NCI-H187 treated with DMSO at 0.1 percent for 48 hours (cell line): ENCODE measurements at places on chromosomes 2 and 18.

GRCh38 chr2:160666154-160667060, 172.8 kb upstream of the RBMS1 start:
- peak; percentile 11 for DNase-seq

DNA sequence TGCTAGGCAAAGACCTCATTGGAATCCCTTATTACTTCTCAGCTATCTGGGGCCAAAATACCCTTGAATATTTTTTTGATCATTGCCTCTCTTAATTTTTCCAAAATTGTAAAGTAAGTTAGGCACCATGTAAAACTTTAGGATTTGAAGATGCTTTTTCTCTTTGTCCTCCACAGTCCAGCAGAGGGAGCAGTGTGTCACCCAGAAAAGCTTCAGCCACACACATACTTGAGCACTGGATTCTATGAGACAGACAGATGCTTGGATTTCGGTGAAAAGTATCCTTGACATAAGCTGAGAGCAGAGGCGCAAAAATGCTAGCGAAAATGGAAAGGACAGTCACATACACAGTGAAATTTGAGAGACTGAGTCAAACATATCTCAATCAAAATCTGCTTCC, 74.7 kb upstream of the KCNJ3 start:
- DNase-seq = no peak

- DNase-seq = no peak
Observed at GRCh38 chr2:180247658-180248057, 240.6 kb upstream of the CWC22 start.

DNA sequence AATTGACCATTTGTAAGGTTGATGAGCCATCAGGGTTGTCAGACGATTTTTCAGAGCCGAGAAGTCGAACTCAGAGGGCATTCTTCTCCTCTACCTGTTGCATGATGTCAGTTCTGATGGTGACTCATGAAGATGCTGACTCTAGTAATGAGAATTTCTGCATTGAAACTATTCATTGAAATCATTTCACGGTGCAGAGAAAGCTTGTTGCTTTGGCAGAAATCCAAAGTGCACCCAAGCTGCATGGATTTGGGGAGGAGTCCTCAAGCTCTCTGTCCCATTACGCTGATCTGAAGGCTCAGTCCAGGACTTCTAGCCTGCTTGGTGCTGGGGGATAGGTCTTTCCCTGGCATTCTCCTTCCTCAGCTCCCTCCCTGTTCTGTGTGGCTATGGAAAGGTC, 125.7 kb upstream of the PXDN start:
- DNase-seq = no peak

- no peak for DNase-seq
Observed at GRCh38 chr18:61883547-61883946, 9.3 kb downstream of the RNF152 start.
